Activated CD8-positive, alpha-beta T cell treated with anti-CD3 and anti-CD28 coated beads for 36 hours (primary cell): ENCODE measurements at places on chromosomes 3 and 15.

DNA sequence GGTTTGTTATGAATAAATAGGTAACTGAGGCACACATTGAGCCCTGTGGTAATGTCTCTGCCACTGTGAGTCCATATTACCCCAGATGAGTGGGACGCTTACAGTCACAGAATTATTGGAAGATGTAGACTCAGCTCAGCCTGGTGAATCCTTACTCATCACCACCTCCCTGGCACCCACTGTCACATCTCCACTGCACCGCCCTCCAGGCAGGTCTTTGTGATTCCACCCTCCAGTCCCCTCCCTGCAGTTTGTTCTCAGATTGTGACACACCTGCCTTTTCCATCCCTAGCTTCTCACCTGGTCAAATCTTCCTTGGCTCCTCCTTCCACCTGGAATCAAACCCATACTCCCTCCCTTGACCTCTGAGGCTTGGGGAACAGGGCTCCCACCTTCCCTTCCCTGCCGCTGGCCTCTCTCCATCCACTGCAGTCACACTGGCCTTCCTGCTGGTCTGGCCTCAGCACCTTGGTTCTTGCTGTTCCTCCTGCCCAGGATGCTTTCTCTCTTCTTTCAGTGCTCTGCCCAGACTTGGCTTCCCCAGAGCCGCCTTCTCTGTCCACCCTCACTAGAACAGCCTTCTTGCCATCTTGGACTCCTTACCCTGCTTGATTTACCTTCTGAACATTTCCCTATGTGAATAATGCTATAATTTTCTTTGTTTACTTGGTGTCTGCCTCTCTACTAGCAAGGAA is 9.4 kb downstream of the SLC6A20 start:
- DNase-seq: no peak

DNA sequence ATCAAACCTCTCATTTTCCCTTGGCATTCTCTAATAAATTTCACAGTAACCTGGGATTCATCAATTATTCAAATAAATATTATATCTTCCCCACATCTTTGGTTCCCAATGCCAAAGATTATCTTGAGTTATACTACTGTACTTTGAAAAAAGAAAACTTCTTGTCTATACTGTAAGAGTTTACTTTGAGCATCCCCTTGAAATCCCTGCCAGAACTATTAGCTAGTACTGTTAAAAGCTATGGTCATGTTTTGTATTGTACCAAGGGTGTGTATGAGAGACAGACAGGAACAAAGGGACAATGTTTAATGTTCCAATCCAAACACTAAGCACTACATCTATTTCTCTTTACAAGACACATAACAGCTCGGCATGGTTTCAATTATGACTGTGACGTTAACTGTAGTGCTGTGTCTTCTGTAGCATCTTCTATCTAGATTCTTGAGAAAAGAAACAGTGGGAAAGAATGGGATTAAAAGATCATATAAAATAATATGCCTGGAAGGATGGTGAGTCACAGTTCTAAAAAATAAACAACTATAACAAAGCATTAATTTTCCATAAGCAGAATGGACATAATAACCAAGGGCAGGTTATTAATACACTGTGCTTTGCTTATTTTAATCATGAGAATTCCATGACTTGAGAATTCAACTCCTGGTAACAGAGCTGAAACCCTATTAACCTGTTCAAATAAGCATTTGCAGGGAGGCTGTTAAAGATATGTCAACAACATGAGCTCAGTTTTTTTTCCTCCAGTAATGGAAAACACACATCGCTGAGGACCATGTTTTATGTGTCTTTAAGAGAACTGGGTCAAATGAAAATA is 71.1 kb downstream of the ALDH1A2 start:
- no peak for DNase-seq

GRCh38 chr3:108342837-108343486 is 46.6 kb downstream of the HHLA2 start:
- peak; percentile 14 for DNase-seq

DNA sequence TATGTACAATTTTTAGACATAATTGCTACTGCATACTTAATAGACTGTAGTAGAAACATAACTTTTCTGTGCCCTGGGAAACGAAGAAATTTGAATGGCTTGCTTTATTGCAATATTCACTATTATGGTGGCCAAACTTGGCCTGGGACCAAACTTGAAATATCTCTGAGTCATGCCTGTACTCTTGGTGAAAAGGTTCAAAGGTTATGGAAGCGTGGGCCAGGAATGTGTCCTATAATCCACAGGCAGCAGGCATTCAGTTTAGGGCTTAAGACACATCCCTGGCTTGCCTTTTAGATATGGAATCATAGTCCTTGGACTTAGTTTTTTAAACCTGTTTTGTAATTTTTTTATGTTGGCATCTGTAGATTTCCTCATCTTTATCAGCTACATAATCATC is 124.3 kb downstream of the LRIG1 start:
- no peak for DNase-seq

GRCh38 chr3:53425936-53426335 is 68.5 kb upstream of the CACNA1D start:
- DNase-seq: no peak

GRCh38 chr15:51223771-51224229 is 114.6 kb downstream of the CYP19A1 start:
- DNase-seq: no peak

GRCh38 chr3:84692261-84692660 is 266.5 kb upstream of the CADM2 start:
- DNase-seq: no peak

GRCh38 chr3:108408883-108409799 is 101.3 kb downstream of the MYH15 start:
- DNase-seq: no peak

DNA sequence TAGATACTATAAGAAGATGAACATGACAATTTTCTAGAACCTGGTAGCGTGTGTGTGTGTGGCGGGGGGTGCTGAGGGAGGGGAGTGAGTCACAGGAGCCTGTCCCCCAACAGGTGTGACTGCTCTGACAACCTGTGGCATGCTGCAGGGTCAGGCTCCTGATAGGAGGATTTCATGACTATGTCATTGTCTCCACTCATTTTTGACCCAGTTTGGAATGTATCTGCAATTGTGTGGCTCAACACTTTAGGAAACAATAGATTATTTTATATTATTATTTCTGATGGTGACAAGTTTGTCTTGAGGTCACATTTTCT is 9.3 kb upstream of the VILL start:
- DNase-seq: no peak

DNA sequence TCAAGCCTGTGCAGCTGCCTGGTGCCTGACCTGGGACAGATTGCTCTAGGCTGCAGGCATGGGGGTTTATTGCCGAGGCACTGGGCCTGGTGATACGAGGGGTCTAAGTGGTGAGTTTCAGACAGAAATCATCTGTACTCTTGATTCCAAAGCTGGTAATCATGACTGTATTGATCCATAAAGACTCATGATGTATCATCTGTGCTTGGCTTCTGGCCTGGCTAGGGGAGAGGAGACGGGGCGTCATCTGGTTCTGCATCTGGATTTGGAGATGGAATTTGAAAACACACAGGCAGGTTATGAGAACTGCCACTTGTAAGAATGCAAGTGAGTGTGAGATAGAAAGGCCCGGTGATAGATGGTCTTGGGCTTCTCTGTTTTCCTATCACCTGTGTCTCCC is 337.4 kb upstream of the C2CD4B start:
- DNase-seq: no peak

DNA sequence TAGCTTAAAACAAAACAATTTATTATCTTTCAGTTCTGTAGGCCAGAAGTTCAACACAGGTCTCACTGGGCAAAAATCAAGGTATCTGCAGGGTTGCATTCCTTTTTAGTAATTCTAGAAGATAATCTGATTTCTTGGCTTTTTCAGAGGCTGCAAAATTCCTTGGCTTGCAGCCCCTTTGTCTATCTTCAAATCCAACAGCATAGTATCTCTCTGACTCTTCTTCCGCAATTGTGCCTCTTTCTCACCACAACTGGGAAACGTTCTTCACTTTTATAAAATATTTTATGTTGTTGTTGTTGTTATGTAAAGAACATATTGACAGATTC is 218.7 kb downstream of the STXBP5L start:
- no peak for DNase-seq

DNA sequence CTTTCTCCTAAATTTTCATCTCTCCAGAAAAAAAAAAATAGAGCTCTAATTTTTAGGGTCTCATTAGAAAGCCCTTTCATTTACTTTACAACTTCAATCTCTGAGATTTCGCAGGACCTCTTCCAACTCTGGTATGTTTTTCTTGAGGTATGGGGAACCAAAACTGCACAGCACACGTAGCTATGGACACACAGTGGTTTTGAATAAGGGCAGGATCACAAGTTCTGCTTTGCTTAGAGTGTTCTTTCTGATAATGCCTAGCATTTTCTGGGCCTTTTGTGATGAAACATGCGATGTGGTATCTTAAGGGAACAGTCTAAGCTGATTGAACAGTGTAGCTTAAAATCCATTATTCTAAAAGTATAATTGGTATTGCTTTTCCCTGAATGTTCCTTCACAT is 25.3 kb downstream of the ZNF592 start:
- DNase-seq: no peak

GRCh38 chr3:908839-909238 is 184.0 kb upstream of the CNTN6 start:
- no peak for DNase-seq

- no peak for DNase-seq
These were observed 962.3 kb upstream of the NR2F2 start for GRCh38 chr15:95368191-95368590.

- DNase-seq: no peak
These were observed 3.5 kb downstream of the VIPR1 start for GRCh38 chr3:42505849-42506410.

DNA sequence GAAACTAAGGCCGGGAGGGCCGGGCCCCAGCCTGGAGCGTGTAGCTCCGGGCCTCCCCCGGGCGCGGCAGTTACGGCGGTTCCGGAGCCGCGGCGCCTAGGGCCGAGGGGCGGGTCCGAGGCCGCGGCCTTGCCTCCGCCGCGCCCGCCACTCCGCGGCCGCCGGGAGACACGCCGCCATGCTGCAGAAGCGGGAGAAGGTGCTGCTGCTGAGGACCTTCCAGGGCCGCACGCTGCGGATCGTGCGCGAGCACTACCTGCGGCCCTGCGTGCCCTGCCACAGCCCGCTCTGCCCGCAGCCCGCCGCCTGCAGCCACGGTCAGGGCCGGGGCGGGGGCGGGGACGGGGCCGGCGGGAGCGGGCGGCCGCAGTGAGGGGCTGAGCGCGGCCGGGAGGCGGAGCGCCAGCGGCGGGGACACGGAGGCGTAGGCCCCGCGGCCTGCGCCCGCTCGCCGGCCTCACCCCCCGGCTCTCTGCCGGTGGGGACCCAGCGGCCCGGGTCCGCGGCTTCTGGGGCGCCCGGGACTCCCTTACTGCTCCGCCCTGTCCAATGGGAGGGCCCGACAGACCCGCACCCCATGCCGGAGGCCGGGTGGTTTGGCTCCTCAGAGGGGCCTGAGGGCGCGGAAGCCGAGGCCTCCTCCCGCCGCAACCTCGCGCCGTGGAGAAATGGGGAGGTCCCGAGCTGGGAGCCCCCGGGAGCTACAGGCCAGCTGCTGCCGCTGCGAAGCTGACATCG is at the start of gene DIS3L:
Gene DIS3L (plus strand): TSS at position 150 of the 738 bp plus-strand sequence. CDS start 29 bp downstream, at position 179.
- DNase-seq: peak; percentile 62

- no peak for DNase-seq
These were observed 419.8 kb upstream of the NR2F2 start for GRCh38 chr15:95910643-95911212.
